ENCODE measurements at places on chromosomes 7 and 10. TPM values are rescaled to one million over a fixed set of nuclear protein-coding genes. Genes with fewer than 3 reads are reported as not detected.

The IGF2BP3 gene
- total RNA-seq: 8.1 TPM

The ANKMY2 gene
- total RNA-seq: 9.1 TPM

The LRRD1 gene
- not detected for total RNA-seq

The LRIT1 gene
- total RNA-seq: not detected

The NEUROG3 gene
- total RNA-seq: not detected

The AGBL3 gene
- 0.28 TPM for total RNA-seq

DNA sequence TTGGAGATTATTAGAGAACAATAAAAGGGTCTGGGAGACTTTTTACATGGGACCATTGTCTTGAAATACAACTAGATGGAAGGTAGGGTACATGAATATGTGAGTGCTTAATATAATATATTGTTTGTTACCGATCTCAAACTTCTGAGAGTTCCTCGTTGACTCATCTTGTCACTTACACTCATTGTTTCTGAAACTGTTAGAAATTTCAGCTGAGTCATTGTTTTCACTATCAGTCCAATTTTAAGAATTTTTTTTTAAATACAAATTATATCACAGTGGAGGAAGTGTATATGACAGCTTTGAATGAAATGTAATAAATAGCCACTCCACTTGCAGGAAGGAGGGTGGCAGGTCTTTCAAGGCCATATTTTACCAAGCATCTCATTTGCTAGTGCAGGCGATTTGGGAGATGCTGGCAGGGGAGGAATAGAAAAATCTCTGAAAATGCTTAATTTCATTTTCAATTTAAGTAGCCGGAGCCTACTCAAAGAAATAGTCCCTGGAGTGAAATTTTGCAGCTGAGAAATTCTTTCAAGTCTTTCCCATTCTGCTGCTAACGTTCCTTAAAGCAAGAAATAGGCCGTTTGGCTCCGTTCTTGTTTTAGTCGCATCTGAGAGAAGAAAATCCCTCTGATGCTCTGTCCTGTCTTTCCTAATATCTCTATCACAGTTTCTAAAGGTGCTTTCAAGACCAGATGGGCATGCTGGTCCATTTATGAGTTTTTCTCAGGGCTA lies 1404.2 kb upstream of the CELF2 start:
- H3K36me3 ChIP-seq: no peaks in the 10 kb centered on the region
- H3K4me1 ChIP-seq: no peaks in the 10 kb centered on the region
- no peaks in the 10 kb centered on the region for H3K27me3 ChIP-seq
- no peak overlapping the region for H3K27ac ChIP-seq

GRCh38 chr7:83486536-83486935 lies 162.4 kb downstream of the SEMA3E start:
- H3K4me3 ChIP-seq: no peak overlapping the region
- no peaks in the 10 kb centered on the region for H3K27me3 ChIP-seq
- no peak for DNase-seq

GRCh38 chr10:112951359-112952281 lies 1.6 kb downstream of the TCF7L2 start:
- no peaks in the 10 kb centered on the region for H3K36me3 ChIP-seq
- H3K27me3 ChIP-seq: no peaks in the 10 kb centered on the region
- peak overlapping the region; percentile 88 for H3K27ac ChIP-seq
- no peak for DNase-seq
- H3K4me3 ChIP-seq: peak overlapping the region; percentile 88
- peaks cover 29% of the 10 kb centered on the region for H3K4me1 ChIP-seq

GRCh38 chr7:43195768-43196167 lies 83.3 kb downstream of the HECW1 start:
- DNase-seq: no peak
- H3K4me3 ChIP-seq: no peak overlapping the region
- H3K27ac ChIP-seq: no peak overlapping the region
- no peaks in the 10 kb centered on the region for H3K27me3 ChIP-seq

GRCh38 chr10:128594688-128595087 lies 468.5 kb upstream of the MKI67 start:
- H3K4me1 ChIP-seq: no peaks in the 10 kb centered on the region
- no peaks in the 10 kb centered on the region for H3K36me3 ChIP-seq
- DNase-seq: no peak
- no peaks in the 10 kb centered on the region for H3K27me3 ChIP-seq
- H3K27ac ChIP-seq: no peak overlapping the region

DNA sequence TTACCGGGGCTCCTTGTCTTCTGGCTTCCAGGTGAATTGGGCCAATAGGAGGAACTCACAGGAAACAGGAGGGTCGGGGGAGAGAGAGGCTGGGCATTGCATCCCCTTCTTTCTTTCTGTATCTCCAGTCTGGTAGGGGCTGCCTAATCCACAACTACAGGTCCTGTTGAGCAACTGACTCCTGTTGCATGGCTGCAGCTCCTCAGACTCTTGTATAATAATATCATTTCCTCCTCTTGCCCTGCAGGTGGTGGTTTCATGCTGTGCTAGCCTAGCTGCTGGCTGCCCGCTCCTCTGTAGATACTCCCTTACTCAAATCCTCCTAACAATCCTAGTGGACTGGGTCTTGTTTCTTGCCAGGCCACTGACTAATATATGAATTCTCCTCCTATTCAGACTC lies 276.5 kb upstream of the SMIM30 start:
- H3K36me3 ChIP-seq: no peaks in the 10 kb centered on the region
- H3K27me3 ChIP-seq: no peaks in the 10 kb centered on the region
- H3K4me3 ChIP-seq: no peak overlapping the region
- no peaks in the 10 kb centered on the region for H3K4me1 ChIP-seq
- DNase-seq: no peak

GRCh38 chr7:150481186-150481920 lies 30.9 kb downstream of the GIMAP8 start:
- no peak overlapping the region for H3K4me3 ChIP-seq
- no peaks in the 10 kb centered on the region for H3K36me3 ChIP-seq
- no peak for DNase-seq
- H3K27me3 ChIP-seq: no peaks in the 10 kb centered on the region

DNA sequence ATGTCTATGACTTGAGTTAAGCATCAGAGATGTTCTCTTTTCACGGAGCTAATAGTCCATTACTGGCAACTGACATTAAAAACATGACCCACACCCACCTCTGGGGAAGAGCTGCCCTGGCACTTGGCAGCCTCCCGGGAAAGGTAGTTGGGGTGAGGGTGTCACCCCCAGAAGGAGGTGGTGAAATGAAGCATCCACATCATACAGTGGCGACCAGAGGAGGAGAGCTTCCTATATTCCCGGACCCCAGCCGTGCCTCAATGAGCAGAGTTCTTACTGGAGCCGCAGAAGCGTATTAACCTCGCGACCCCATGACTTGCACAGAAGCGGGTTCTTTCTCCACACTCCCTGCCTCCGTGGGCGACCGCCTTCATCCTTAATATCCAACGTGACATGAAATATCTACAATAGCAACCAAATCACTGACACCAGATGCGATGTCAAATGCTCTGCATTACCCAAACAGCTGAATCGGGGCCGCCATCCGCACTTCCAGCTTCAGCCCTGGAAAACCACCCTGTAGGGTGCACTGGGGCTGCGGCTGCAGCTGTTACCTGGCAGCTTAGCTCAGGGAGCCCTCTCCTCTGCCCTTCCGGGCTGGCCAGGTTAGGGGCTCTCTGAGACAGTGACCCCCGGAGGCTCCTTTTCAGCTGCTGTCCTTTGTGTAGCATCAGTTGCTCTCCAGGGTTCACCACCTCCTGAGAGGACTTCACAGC lies 103.1 kb upstream of the PARD3 start:
- DNase-seq: no peak
- no peaks in the 10 kb centered on the region for H3K27me3 ChIP-seq
- H3K36me3 ChIP-seq: no peaks in the 10 kb centered on the region
- no peak overlapping the region for H3K27ac ChIP-seq

DNA sequence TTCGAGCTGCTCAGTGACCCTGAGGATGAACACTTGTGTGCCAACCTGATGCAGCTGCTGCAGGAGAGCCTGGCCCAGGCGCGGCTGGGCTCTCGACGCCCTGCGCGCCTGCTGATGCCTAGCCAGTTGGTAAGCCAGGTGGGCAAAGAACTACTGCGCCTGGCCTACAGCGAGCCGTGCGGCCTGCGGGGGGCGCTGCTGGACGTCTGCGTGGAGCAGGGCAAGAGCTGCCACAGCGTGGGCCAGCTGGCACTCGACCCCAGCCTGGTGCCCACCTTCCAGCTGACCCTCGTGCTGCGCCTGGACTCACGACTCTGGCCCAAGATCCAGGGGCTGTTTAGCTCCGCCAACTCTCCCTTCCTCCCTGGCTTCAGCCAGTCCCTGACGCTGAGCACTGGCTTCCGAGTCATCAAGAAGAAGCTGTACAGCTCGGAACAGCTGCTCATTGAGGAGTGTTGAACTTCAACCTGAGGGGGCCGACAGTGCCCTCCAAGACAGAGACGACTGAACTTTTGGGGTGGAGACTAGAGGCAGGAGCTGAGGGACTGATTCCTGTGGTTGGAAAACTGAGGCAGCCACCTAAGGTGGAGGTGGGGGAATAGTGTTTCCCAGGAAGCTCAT lies 1.1 kb downstream of the DDIT4 start:
- no peaks in the 10 kb centered on the region for H3K27me3 ChIP-seq
- H3K4me1 ChIP-seq: peaks cover 26% of the 10 kb centered on the region
- H3K27ac ChIP-seq: peak overlapping the region; percentile 95

DNA sequence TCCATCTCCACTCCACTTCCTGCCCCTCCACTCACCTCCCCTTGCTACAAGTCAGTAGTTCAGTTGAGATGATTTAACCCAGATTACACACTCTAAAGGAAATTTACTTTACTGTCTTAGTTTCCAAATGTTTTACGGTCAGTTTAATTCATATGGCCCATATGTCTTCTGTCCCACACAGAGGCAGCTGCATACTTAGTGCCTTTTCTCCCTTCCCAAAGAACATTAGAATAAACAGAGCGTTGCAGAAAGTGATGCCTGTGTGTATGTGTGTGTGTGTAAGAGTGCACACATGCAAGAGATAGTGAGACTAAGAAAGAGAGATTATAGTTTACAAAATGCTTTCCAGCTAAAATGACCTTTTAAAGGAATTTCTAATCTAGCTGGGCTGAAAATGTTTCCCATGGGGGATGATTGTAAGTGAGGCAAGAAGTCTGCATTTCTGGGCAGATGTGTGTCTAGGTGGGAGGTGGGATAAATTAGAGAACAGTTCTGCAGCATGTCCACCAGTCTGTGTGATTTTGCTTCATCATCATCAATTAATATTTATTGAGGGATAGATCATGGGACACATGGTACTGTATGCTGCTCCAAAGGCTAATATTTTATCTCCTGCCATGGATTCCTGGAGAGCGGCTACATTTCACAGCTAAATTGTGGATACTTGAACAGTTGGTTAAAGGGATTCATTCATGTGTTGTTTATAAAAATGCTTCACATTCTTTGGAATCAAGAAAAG lies 81.5 kb downstream of the NXPH1 start:
- H3K27me3 ChIP-seq: no peaks in the 10 kb centered on the region
- DNase-seq: no peak
- no peak overlapping the region for H3K27ac ChIP-seq

DNA sequence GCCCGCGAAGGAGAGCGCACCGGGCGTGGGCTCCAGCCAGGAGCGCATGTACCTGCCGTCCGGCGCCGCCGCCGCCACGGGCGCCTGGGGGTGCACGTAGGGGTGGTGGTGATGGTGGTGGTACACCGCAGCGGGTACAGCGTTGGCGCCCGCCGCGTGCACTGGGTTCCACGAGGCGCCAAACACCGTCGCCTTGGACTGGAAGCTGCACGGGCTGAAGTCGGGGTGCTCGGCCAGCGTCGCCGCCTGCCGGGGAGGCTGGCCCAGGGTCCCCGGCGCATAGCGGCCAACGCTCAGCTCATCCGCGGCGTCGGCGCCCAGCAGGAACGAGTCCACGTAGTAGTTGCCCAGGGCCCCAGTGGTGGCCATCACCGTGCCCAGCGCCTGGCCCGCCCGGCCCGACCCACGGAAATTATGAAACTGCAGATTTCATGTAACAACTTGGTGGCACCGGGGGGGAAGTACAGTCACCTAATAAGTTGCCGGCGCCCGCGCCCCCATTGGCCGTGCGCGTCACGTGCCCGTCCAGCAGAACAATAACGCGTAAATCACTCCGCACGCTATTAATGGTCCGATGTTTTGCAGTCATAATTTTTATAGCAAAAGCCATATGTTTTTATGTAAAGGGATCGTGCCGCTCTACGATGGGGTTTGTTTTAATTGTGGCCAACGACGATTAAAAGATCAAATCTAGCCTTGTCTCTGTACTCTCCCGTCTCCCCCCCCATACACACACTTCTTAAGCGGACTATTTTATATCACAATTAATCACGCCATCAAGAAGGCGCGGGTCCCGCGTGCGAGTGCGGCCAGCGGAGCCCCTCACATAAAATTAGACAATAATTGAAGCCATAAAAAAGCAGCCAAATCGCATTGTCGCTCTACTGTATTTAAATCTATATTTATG lies at the start of gene HOXA9:
Gene HOXA9 (minus strand): TSS at position 449 of the 907 bp plus-strand sequence. CDS start 80 bp downstream, at position 369.
- H3K27me3 ChIP-seq: peaks cover 9% of the 10 kb centered on the region
- peak within 1 kb of the TSS; percentile 26 for H3K27ac ChIP-seq
- H3K4me3 ChIP-seq: peak within 1 kb of the TSS; percentile 62
- H3K36me3 ChIP-seq: no peaks in the 10 kb centered on the region
- H3K4me1 ChIP-seq: peaks cover 8% of the 10 kb centered on the region

DNA sequence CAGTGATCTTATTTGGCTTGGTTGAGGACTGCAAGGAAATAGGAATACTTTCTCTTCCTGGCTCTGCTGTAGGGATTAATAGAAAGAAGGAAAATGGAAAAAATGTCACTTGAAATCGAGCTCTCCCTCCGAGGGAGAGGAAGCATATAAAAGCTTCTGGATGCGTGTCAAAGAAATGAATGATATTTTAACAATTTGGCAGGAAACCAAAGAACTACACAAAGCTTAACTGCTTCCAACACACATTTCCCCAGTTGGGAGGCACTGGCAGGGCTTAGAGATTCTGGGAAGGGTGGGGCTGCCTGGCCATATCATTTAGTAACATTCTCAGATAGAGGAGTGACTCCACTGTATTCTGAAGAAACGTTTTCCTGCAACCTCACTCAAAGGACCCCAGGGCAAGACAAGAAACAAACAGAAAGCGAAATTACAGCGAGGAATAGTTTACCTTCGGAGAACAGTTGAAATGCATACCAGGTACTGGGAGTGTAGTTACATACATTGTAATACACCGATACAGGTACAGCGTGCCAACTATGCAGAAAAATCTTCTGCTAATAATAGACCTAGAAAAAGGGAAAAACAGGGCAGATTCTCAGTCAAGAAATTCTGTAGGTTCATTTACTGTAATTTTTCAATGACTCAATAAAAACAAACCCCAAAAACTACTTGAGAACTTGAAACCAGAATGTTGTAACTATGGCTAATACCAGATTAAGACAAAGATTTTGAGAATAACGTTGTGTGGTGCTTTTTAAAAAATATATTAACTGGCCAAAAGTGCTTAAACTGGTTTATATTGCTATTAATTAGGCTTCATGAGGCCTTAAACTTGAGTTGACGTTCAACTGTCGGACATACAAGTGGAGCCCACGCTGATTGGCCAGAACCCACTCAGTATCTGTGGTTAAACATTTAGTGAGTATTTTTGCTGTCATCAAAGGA lies 75.7 kb upstream of the ASAH2 start:
- DNase-seq: no peak
- peak overlapping the region; percentile 19 for H3K4me3 ChIP-seq
- peak overlapping the region; percentile 50 for H3K27ac ChIP-seq
- H3K36me3 ChIP-seq: no peaks in the 10 kb centered on the region
